Stimulated activated CD4-positive, alpha-beta T cell treated with anti-CD3 and anti-CD28 coated beads, TNF-alpha, amount 100 ng/mL, for 1 hour (primary cell): ENCODE measurements at places on chromosomes 16 and 17.
A peak's percentile ranks its signal among the peaks of the same experiment; 100 is the strongest.

DNA sequence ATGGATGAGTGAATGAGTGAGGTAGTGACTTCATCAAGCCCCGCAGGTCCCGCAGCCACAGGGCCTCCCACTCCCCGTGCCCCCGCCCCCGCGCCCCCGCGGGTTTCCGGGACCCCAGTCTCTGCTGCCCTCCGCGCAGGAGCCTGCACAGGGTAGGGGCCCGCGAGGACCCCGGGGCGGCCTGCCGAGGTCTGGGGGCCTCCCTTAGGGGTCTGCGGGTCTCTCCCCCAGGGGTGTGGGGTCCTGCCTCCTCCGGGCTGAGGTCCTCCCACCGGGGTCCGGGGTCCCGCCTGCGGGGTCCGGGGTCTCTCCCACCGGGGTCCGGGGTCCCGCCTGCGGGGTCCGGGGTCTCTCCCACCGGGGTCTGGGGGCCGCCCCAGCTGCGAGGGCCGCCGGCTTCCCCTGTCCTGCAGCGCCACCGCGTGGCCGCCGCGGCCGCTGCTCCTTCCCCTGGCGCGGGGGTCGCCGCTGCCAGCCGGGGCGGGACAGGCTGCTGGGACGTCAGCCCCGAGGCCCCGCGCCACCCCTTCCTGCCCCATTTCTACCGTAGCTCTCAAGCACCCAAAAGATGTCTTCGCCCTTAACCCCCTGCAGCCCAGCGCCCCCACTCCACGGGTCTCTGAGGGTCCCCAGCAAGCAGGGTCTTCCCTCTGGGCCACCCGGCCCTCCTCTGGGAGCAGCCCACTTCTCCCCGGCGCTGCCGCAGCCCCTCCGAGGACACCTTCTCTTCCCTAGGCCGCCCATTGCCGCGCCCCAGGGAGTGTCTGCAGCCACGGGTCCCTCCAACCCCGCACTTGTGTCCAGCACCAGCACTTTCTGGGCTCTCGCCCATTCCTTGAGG, 10.4 kb upstream of the CHMP6 start:
- DNase-seq: no peak

- DNase-seq: no peak
Observed at GRCh38 chr17:82237083-82237745, 8.4 kb downstream of the SLC16A3 start.

DNA sequence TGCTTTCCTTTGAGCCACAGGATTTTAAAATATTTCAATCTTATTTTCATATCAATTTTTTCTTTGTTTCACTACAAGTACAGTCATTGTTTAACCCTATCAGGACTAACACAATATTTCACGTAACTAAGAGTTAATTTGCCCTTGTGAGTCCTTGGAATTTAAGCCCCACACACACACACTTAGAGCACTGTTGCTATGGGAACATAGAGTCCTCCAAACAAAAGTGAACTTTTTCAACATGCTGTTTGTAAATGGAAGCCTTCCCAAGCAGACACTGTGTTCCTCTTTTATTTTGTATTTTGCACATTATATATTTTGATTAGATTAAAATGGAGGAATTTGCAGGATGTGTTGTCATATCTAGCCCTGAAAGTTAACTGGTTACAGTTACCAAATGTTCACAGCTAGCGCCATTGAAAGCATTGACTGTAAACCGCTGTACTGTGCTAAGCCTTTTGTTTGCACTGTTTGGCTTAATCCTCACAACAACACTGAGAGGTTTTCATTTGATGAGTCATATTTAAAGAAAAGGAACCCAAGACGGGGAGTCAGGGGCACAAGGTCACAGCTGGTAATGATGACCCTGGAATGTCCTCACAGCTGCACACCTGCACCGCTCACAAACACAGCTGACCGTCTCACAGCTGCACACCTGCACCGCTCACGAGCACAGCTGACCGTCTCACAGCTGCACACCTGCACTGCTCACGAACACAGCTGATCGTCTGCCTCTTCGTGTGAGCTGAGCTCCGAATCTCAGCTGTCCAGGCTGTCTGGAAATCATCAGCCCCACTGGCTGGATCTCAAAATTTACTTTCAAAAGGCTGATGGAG, 6.3 kb downstream of the HSBP1 start:
- DNase-seq: no peak

DNA sequence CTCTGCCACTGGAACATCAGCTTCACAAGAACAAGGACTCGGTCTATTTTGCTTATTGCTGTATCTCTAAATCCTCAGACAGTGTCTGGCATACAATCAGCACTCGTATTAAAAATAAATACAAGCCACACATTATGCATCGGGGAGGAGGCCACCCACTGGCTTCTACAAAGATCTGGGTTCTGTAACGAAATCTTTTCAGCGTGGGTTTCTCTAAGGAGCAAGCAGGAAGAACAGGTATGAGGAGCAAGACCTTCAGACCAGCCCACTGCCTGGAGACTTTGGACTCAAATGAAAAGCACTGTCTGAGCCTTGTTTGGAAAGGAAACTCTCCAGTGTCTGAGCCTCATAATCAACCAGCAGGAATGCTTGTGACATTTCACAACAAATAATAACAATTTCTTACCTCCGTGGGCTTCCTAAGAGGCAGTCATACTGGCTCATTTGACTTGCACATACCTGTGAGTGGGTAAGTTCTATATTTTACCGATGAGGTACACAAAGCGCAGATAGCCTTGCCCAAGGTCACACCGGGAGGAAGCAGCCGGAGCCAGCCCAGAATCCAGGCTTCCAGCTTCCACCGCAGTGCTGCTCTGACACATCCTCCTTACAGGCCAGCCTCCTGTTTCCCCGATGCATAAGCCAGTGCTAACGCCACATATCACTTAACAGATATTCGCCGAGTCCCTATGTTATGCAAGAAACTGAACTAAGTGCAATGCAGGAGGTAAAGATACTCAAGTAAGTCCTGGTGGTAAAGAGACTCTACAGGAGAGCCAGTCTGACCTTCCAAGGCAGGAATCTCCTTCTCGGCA, 118.6 kb upstream of the TNRC6C start:
- no peak for DNase-seq

- no peak for DNase-seq
Observed at GRCh38 chr17:32596628-32597027, 109.8 kb downstream of the CDK5R1 start.

GRCh38 chr17:42618442-42619150, 9.1 kb downstream of the TUBG1 start:
- DNase-seq: no peak

DNA sequence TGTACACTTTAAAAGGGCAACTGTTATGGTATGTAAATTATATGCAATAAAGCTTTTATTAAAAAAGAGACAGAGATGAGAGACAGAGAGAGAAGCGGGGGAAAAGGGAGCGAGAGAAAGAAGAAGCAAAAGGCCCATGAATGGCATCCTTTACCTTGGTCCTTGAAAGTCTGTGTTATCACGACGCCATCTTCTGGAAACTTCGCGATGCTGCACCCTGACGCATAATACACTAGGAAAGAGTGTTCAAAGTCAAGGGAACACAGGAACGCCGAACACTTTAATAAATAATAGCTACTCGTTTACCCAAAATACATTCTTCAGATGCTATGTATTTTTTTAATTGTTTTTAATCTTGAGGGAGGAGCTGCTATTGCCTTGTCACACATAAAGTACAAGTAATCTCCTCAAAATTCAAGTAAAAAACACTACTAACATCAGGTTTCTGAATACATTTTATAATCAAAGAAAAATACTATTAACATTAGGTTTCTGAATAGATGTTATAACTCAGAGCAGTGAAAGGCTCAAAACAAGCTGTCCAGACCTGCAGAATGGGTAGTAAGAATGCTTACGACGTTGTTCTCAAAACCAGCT, 23.0 kb upstream of the SLC38A8 start:
- no peak for DNase-seq

DNA sequence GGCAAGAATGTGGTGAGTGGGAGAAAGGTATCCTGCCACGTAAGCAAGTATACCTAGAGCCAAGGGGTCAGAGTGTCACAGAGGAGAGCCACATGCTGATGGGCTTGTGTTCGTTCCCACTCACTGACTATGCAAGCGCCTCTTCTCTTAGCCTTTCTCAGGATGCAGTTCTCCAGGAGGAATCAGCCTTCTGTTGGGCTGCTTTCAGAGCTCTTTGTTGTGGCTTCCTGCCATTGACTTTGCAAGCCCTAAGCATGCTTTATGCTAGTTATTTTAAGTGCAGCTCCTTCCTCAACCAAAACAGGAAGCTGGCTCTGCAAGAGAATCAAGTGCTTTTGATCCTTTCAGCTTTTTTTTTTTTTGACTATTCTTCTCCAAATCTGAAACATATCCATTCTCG, 66.6 kb downstream of the SIAH1 start:
- peak; percentile 1 for DNase-seq

DNA sequence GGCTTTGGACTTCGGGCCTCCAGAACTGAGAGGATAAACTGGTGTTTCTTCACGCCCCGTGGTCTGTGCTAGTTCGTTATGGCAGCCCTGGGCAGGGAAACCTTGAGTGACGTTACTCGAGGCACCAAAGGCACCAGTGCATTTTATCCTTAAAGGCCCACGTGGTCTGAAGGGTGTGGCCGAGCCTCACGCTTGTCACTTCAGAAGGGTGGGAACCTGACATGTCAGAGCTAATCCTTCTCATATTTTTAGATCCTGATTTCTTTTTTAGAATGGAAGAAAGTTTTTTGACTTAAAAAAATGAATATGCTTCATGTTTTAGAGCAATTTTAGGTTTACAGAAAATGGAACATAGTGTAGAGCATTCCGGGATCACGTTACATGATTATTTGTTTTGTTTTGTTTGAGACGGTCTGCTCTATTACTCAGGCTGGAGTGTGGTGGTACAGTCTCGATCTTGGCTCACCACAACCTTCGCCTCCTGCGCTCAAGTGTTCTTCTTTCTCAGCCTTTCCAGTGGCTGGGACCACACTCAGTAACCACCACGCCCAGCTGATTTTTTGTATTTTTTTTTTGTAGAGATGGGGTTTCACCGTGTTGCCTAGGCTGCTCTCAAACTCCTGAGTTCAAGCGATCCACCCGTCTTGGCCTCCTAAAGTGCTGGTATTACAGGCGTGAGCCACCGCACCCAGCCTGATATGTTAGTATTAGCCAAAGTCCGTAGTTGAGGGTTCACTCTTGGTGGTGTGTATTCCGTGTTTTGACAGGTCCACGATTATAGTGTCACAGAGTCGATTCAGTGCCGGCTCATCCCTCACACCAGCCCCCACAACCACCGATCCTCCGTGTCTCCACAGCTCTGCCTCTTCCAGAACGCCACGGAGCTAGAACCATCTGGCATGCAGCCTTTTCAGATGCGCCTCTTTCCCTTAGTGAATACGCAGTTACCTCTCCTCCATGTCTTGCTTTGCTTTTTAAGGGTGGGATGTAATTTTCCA, 47.9 kb downstream of the RAB11FIP3 start:
- DNase-seq: no peak

DNA sequence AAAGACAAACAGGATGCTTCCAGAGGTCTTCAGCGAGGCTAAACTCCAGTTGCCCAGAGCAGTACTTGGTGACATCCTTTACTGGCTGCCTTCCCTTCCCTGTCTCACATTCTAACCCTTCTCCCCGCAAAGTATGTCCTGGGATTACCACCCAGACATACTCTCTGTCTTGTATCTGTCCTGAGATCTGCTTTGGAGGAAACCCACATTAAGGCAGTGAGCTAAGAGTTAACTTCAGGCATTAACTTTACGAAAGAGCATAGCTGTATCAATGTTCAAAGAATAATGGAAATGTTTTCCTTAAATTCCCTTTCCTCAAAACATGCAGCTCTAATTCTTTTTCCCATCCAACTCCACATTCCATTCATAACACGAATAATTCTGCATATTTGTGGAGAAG, 385.2 kb downstream of the NPIPA8 start:
- no peak for DNase-seq

- no peak for DNase-seq
Observed at GRCh38 chr16:31390504-31391041, 2.6 kb upstream of the ITGAD start.

- DNase-seq: no peak
Observed at GRCh38 chr17:74104921-74105320, 98.6 kb upstream of the RPL38 start.

- DNase-seq: no peak
Observed at GRCh38 chr17:81429821-81430551, 34.7 kb downstream of the BAHCC1 start.

DNA sequence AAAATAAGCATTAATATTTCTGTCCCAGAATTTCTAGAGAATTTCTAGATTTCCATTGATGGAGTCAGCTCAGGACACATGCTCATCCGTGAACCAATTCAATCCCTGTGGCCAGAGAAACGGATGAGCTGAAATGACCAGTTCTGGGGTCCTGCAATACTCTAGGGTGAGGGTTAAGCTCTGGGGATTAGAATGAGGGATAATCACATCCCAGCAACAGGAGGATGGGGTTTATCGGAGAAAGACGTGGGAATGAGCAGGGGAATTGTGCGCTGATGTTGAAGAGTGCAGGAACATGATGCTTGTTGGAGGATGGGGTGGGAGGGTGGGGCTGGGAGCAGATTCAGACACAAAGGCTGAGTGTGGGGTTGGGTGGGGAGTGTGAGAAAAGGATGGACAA, 64.1 kb downstream of the SLC5A11 start:
- DNase-seq: no peak

GRCh38 chr17:1720856-1721386, 3.6 kb upstream of the WDR81 start:
- no peak for DNase-seq

- DNase-seq: no peak
Observed at GRCh38 chr16:68090130-68090529, 5.0 kb downstream of the NFATC3 start.

- DNase-seq: peak; percentile 0
Observed at GRCh38 chr16:17921357-17921978, 415.1 kb downstream of the NPIPA8 start.

- DNase-seq: no peak
Observed at GRCh38 chr17:13160790-13161189, 143.0 kb upstream of the ELAC2 start.

- DNase-seq: no peak
Observed at GRCh38 chr17:7352910-7353635, 1.1 kb downstream of the KCTD11 start.

DNA sequence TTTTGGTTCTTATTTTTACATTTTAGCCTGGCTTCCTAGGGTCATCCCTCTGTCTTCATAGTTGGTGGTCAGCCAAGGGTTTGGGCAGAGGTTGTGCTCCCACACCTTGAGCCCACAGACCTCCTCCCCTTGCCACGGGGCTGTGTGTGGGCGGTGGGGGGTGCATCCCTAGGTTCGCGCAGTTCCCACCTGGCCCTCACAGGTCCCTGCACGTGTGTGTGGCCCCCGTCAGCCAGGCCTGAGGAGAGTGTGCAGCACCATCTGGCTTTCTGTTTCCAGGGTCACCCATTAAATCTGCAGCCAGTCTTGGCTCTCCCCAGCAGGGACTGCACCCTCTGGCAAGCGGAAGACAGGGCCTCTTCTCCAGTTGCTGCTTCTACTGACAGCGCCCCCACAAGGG, 13.6 kb upstream of the OGFOD3 start:
- DNase-seq: no peak
